ENCODE measurements at places on chromosomes 1 and 21.

DNA sequence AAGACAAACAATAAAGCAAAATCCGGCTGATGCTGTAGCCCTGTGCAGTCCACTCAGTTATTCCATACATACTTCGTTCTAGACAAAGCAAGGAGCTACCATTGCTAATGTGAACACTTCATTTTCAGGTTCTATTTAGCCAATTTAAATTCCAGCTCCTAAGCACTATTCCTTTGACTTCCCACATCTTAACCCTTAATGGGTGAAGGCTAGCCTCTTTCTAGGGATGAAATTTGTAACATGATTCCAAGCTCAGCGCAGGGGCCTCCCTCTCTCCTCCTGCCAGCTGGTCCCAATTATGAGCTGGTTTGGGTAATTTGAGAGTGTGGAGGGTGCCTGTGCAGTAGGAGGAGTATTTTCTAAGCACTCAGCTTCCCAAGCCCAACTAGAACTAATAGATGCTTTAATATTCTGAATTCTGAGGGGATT is 53.9 kb upstream of the PTGFRN start:
- DNase-seq, result no peak

DNA sequence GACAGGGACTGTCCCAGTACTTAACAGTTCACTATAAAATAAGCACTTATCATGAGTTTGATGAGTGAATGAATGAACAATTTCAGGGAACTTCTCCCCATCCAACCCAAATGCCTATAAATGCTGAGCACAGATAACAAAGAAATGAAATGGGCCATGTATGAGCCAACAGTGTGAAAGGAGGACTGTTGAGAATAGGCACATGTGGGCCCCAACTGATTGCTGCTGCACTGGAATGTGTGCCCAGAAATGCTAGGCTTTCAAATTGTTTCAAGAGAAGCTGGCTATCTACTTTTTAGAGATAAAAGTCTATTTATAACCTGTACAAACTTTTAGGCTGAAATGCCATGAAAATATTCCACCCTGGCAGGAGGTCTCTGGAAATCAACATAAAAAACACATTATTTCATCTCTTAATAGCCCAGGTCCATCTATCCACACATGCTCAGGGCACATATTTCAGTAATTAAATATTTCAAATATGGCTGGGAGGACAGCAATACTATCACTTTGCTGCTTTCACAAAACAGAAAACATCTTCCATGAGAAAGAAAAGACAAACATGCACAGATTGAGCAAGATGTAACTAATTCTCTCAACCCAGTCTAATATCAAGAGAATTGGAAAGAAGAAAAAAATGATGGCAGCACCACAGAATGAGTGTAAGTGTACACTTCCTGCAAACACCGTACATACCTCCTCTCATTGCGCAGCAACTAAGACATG is 49.8 kb downstream of the COLGALT2 start:
- DNase-seq, result no peak

GRCh38 chr1:211035821-211036380 is 98.0 kb downstream of the KCNH1 start:
- no peak for DNase-seq

DNA sequence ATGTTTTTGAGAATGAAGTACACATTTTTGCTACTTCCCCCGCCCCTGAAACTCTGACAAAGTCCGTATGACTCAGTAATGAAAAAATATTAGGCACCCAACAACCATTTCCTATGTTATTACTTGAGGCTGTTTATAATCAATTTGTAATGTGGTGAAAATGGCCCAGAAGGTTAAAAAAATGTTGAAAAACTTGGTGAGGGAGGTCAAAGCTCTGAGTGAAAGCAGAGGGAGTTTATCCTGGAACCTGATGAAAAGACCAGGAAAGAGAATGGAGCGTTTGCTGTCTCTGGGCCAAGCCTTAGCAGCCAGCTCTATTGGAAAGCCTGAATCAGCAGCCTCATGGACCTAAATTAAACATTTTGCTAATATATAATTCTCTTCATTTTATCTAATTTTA is 367.7 kb upstream of the NEGR1 start:
- DNase-seq, result no peak

DNA sequence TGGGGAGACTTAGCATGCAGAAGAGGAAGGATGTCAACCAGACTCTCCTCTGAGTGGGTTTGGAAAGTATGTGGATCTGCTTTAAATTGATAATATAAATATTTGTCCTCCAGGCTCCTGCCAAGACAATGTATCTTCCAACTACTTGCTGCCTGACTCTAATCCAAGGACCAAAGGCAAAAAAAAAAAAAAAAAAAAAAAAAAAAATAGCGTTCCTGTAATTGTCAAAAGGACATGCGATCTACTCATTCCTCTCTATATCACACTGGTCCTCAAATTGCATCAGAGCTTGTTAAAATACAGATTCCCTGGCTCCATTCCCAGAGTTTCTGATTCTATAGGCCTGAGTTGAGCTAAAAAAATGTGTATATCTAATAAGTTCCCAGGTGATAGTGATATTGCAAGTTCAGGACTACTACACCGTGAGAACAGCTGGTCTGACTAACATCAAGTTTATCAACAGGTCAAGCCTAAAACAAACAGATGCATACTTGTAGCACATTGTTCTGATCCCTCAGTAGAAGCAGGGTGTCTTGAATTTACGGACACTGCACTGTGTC is 141.3 kb downstream of the TNR start:
- no peak for DNase-seq
